PC-3 (cell line): ENCODE measurements at places on chromosomes 16 and 17. TPM values are rescaled to one million over a fixed set of nuclear protein-coding genes. Genes with fewer than 3 reads are reported as not detected.

The GNG13 gene
- not detected in 2 replicates for total RNA-seq

The P4HB gene
- 969 and 1,089 TPM in 2 replicates for total RNA-seq

GRCh38 chr17:65449495-65449894 is 112.0 kb downstream of the AXIN2 start:
- no peak for DNase-seq

DNA sequence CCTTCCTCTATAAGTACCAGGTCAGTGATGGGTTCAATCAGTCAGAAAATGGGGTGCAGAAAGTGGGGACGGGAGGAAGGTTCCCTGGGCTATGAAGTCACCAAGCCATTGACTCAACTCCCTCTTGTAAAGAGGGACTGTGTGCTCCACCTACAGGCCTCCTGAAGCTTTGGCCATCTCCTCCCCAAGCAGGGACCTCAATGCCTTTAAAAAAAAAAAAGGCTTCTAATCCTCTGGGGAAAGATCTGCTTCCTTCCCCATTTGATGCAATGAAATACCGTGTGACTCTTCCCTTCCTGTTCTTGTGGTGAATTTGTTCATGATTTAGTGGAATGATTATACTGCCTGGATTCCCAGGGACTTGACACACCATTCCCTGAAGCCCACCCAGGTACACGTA is 30.8 kb downstream of the VWA3A start:
- no peak for DNase-seq

DNA sequence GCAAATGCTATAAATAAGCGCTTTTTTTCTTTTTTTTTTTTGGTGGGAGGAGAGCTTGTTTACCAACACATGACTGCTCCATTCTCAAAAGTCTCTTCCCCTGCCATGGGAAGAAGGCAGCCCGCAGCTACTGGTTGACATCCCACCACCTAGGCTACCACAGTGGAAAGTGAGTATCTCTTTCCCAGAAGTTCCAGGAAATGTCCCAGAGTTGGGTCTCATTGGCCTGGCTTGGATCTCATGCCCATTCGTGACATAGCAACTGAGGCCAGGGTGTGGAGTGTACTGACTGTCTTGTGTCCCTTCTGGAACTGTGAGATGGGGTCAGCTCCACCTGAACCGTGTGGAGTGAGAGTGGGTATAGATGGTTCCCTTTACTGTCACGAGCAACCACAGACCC is 29.5 kb upstream of the BRD7 start:
- DNase-seq = no peak

DNA sequence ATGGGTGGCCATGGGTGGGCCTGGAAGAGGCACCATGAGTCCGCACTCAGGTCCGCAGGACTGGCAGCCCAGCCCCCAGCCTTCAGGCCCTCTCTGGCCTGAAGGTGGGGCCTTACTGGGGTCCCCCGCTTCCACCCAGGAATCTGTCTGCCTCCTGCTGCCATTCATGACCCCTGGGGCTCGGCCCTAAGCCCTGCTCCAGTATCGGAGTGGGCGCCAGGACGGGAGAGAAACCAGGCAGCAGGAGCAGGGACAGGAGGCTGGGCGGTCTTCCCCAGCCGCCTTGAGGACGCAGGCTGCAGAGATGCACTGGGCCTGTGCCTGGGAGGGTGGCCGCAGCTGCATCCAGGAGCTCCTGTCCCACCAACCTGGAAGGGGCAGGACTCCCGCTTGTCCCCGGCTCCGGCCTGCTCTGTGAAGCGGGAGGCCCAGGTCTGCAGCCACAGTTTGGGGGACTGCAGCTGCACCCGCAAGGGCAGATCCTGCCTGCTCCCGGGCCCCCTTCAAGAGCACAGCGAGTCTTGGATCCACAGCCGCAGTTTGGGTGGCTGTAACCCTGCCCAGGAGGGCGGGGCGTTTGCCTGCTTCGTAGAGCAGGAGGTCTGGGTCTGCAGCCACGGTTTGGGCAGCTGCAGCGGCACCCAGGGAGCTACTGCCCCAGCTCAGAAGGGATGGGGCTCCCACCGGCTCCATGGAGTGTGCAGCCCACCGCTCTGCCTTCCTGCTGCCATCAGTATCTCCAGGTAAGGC is 81.8 kb upstream of the DNAJA2 start:
- DNase-seq = no peak

DNA sequence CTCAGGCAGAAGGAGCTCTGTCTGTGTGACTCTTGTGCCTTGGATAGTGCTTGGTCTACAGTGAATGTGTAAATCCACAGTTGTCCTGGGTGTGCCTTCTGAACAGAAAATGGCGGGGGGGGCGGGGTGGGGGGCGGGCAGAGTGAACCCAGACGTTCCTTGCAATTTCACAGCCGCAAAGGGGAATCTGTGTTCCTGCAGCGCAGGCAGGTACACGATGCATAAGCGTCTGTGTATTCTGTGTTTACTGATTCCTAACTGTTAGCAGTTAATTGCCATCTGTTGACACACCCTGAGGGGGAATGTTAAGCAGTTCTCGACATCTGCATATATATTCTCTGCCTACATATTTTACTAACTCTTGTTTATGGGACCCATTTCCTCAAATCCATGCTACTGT is 123.5 kb upstream of the ZFHX3 start:
- no peak for DNase-seq
